ENCODE measurements at places on chromosomes 4 and X.

GRCh38 chr4:1014291-1015167, 3.1 kb downstream of the FGFRL1 start:
- DNase-seq: no peak

DNA sequence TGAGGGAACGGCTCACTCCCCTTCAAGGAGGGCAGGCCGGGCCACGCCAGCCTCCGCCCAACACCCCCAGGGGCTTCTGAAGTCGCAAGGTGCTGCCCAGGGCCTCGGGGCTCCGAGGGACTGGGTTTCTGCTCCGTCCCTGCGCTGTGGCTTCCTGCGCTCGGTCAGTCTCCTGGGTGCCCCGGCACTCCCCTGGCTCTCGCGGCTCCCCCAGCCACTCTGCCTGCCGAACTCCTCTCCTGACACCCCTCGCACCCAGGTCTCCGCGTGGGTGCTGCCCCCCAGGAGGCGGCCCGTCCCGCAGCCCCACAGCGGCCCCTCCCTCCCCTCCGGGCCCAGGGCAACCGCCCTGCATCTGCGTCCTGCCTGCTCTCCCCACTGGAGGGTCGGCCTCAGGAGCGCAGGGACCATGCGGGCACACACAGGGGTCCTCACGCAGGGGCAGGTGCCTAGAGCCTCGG, 151.9 kb downstream of the AFAP1 start:
- no peak for DNase-seq

DNA sequence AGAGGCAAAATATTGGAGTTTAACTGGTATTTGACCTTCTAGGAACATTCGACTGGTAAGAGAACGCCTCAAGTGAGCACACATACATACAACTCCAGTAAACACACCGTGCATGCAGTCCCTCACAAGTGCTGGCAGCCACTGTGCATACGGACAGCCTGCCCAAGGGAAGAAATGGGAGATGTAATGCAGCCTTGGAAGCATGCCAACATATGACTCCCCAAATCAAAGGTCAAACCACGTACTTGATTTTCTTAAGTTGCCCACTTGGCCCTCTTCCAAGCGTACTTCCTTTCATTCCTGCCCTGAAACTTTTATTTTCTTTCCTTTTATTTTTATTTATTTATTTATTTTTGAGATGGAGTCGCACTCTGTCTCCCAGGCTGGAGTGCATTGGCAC, 206.6 kb downstream of the SPRY1 start:
- DNase-seq: no peak

- no peak for DNase-seq
Observed at GRCh38 chrX:8084006-8084405, 87.1 kb downstream of the VCX2 start.

GRCh38 chr4:67030636-67031035, 514.7 kb downstream of the CENPC start:
- DNase-seq: no peak
